Non-pigmented ciliary epithelial cell (primary cell): ENCODE measurements at places on chromosomes 3 and 15.

GRCh38 chr3:19825193-19825592, 108.8 kb downstream of the EFHB start:
- no peak for DNase-seq

DNA sequence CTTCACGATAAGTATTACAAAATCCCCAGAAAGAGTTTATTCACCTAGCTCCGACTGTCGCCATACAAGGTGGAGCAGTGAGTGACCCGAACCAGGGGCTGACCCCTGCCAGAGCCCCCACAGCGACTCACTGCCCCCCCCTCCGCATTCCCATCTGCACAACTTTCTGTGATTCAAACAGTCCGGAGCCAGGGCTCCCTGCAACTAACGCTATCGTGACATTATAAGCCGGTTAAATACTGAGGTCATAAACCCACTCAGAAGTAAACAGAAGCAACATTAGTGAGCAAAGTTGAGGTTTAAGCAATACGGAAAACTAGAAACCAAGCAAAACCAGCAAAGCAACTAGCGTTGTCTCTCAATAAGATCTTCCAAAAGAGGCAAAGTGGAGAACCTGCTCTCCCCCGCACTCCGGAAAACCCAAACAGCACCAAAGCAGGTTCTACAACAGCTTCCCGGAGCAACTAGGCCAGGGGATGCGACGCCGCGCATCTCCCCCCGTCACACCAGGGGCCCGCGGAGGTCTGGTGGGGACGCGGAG, 642 bp downstream of the SCAP start:
- no peak for DNase-seq

DNA sequence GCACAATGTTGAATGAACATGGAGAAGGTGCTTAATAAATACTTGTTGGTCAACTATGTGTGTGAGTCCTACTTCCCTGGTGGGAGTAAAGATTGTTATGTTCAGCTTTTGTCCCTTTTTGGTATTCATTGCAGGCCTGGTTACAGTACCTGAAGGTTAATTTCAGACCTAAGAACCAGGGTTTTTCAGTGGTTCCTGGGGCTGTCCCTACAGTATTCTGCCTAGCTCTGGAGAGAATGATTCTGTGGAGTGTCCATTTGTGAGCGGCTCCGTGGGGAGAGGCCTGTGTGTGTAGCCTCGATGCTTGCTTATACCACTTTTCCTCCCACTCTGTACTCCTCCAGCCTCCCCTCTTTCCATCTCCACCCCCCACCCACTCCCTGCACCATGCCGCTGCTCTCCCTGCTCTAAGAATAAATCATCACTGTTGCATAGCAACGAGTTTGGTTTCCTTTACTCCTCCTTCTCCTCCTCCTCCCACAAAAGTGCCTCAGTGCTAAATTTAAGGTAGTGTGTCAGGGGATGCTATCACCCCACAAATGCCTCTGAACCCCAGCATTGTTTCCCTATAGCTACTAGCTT, 150.6 kb upstream of the ROPN1 start:
- no peak for DNase-seq

DNA sequence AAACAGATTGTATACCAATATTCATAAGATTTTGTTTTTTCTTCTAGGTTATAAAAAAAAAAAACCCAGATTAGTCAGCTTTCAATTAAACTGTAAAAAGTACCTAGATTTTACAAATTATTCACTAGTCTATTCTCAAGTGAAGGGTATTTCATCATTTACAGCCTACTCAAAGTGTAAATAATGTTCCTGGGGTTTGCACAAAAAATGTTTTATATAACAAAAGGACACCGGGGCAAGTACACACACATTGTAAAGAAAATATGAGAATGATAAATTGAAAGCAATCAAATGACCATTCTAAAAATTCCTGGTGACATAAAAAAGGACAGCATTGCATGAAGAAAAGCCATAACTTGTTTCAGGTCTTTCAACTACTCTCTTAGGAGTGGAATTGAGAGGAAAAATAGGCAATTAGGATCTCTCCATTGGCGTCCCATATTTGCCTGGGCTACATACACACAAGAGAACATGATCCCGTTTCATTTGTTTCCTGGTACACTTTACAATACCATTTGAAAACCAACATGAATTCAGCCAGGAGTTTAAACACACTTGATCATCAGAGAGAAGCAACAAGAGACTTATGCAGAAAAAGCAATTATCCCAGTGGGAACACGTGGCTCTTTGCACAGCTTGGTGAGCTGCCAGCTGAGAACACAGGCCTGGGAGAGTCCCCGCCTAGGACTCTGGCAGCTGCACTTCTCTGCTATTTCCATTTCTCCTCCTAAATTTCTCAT, 1039.2 kb downstream of the ROBO1 start:
- DNase-seq: no peak

DNA sequence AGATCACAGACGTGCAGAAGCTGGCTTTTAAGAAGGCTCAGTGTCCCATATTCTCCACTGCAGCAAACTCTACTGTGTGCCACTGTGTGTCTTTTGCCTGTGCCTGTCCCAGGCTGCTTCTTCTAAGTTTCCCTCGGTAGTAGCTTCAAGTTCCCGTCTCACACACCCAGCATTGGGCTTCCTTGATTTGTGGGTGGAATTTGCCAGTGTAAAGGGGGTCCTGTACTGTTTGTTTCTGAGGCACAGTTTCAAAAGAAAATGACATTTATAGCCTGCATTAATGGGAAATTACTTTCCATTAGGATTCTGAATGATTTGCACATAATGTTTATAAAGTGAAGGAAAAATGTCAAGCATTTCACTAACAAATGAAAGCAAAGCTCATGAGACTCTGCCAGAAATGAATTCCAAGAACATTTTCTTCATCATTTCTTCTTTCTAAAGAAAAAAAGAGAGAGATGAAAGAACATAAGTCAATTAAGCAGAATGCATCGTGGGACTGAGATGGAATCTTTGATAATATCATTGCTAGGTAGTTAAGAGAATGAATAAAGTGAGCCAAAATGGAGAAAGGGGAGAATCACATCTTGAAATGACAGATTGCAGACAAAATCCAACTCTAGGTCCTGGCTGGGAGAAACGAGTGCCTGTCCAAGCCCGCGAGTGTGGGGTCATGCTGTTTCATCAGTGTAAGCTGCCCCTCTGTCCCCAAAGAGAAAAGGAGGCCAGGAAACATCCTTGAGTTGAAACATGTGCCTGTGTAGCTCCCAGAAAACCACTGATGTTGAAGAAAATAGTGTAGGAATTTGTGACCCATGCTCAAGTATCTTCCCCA, 48.6 kb upstream of the ADAMTSL3 start:
- no peak for DNase-seq

- no peak for DNase-seq
Measured at GRCh38 chr3:168186293-168186983, 90.7 kb upstream of the GOLIM4 start.

DNA sequence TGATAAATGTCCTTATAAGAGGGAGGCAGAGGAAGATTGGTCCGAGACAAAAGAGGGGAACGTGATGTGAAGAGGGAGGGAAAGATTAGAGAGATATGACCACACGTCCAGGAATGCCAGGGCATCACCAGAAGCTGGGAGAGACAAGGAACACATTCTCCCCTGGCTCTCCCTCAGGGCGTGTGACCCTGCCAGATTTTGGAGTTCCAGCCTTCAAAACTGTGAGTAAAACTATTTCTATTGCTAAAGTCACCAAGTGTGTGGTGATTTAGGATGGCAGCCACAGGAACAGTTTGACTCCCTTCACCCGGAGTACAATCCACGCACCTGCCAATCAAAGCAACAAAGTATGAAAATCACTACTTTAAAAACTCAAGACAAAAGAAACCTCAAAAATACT, 32.1 kb upstream of the TJP1 start:
- DNase-seq: no peak

GRCh38 chr15:46622851-46623250, 988.0 kb downstream of the SQOR start:
- DNase-seq: no peak

GRCh38 chr3:193554811-193555210, at the start of gene ATP13A4:
TSS of gene ATP13A4 (minus strand) at chr3:193554895. CDS start at chr3:193554799, 96 bp downstream.
- no peak for DNase-seq

DNA sequence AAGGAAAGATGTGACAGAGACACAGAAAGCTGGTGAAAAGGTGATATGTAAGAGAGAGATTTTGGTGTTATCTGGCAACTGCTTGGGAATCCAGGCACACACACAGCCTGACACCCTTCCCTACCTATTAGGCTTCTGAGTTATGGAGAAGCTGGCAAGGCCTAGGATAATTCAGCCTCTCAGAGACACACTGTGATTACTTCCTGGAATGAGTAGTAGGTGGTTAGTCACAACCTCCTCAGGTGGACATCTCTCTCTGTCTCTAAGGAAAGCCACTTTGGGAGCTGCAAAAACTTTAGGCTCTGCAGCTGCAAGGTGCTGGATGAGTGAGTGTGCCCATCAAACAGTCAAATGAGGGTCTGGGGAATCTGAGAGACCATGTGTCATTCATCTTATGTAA, 201.9 kb downstream of the PDCD6IP start:
- DNase-seq: no peak

GRCh38 chr3:133300102-133300501, 99.8 kb upstream of the BFSP2 start:
- no peak for DNase-seq

- DNase-seq: no peak
Measured at GRCh38 chr15:88702983-88703382, 64.2 kb downstream of the ISG20 start.

GRCh38 chr15:69540622-69541021, 88.0 kb downstream of the RPLP1 start:
- DNase-seq: no peak

DNA sequence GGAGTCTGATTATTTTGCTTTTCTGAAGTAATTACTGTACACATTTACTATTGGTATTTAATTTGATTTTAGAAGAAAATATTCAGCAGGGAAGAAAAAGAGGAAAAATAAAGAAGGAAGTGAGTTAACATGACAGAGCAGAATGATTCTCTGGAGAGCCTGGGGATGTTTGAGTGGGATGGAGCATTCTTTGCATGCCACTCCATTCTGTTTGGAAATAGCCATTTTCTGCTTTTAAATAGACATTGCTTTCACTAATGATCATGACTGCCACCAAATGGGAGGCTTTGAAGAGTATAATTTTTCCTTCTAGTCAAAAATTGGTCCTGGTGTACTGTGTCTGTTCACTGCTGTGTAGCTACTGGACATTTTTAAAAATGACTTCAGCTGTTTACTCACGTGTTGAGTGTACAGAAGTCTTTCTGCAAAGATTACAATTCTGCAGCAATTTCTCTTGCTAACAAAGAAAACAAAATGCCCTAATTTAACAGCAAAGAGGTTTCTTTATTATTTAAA, 196.1 kb downstream of the RYR3 start:
- no peak for DNase-seq

- DNase-seq: no peak
Measured at GRCh38 chr3:89052386-89052785, 55.0 kb upstream of the EPHA3 start.

DNA sequence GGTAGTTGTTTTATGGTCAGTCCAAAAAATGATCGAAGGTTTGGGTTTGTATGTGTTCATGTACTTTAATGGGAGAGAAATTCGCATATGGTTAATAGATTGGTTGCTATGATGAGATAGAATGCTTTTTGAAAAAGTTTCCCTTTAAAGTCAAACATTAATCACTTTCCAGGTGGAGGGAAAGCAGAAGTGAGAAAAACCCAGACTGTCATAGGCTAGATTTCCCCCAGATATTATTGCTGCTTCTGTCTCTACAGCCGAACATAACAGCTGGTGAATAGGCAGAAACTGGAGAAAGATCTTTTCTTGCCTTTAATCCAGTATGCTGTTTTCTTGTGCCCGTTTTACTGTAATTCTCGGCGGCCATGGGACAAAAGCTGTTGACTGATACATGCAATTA, 287.6 kb downstream of the SOX2 start:
- no peak for DNase-seq

GRCh38 chr15:101479851-101480612, 9.5 kb downstream of the PCSK6 start:
- DNase-seq: no peak

- no peak for DNase-seq
Measured at GRCh38 chr15:96264351-96264798, 66.1 kb upstream of the NR2F2 start.

GRCh38 chr15:22895465-22896190, 57.2 kb downstream of the NIPA2 start:
- no peak for DNase-seq

DNA sequence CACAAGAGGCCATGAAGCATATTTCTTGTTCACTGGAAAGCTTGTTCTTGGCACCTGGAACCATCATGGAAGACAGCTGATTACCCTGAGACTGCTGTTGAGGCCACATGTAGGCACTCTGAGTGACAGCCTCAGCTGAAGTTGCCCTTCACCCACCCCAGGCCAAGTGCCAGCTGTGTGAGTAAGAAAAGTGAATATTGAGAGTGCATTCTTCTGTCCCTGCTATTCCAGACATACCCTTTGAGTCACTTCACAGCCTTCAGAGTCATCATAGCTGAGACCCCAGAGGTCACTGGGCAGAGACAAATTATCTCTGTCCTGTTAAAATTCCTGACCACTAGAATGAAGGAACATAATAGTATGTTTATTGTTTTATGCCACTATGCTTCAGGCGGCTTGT, 79.6 kb downstream of the NFKBIZ start:
- DNase-seq: no peak

DNA sequence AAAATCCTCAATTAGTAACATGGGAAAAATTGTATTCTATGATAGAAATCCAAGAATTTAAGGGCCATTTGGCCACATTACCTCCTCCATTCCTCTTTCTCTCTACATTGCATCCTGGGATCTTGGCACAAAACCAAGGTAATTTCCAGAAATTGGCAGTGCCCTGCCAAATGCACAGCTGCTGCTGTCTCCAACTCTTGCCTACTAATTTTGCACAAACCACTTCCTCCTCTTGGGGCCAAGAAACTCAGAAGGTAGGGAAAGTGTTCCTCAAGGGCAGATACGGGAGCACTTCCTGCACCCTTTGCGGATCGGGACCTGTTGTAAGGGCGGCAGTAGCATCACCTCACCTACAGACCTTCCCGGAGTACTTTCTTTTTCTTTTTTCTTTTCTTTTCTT, 57.8 kb downstream of the MAP3K13 start:
- DNase-seq: no peak

- DNase-seq: no peak
Measured at GRCh38 chr15:43900996-43901395, 74.2 kb downstream of the WDR76 start.

- peak; percentile 20 for DNase-seq
Measured at GRCh38 chr3:55668359-55668758, 181.3 kb upstream of the WNT5A start.

GRCh38 chr15:90519688-90520087, 10.0 kb upstream of the CRTC3 start:
- peak; percentile 15 for DNase-seq

- no peak for DNase-seq
Measured at GRCh38 chr15:59993950-59994401, 10.1 kb upstream of the FOXB1 start.

DNA sequence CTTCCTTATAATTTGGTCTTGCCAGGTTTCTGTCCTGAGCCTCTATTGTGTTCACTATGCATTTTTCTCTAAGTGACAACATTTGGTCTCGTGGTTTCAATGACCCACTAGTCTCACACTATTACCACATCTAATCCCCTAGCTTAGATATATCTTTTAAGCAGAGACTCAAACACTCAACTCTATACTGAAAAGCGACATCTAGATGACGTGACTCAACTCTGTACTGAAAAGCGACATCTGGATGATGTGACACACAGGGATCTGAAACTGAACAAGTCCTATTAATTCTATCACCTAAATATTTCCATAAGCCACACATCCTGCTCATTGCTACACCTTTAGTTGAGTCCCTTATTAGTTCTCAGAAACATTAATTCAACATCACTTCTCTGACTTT, 141.7 kb upstream of the MBNL1 start:
- no peak for DNase-seq

- no peak for DNase-seq
Measured at GRCh38 chr15:31295658-31296057, 31.0 kb upstream of the KLF13 start.
